NCI-H2171 treated with DMSO at 0.1 percent for 48 hours (cell line): ENCODE measurements at places on chromosomes 2 and 18.

- DNase-seq = no peak
These were observed 312.9 kb downstream of the CYP26B1 start for GRCh38 chr2:71834796-71835195.

GRCh38 chr2:50379351-50379750, 652.6 kb downstream of the NRXN1 start:
- no peak for DNase-seq

DNA sequence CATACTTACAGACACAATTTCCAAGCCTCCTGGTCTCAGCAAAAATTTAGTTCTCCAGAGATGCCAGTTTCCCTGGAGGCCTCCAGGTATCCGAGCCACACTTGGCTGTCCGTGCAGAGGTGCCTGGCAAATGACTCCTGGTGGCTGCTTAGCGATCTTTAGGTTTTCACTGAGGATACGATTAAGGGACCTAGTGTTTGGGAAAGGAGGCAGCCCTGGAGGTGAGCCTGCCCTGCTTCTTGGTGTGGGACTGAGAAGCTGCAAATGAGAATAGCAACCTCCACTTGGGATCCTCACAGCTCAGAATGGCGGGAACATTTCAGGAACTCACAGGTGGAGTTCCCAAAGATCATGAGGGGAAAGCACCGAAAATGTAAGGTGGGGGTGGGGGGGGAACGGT, 217.6 kb downstream of the ALPK2 start:
- no peak for DNase-seq

GRCh38 chr2:1742681-1743395, 1.5 kb downstream of the PXDN start:
- DNase-seq = no peak

DNA sequence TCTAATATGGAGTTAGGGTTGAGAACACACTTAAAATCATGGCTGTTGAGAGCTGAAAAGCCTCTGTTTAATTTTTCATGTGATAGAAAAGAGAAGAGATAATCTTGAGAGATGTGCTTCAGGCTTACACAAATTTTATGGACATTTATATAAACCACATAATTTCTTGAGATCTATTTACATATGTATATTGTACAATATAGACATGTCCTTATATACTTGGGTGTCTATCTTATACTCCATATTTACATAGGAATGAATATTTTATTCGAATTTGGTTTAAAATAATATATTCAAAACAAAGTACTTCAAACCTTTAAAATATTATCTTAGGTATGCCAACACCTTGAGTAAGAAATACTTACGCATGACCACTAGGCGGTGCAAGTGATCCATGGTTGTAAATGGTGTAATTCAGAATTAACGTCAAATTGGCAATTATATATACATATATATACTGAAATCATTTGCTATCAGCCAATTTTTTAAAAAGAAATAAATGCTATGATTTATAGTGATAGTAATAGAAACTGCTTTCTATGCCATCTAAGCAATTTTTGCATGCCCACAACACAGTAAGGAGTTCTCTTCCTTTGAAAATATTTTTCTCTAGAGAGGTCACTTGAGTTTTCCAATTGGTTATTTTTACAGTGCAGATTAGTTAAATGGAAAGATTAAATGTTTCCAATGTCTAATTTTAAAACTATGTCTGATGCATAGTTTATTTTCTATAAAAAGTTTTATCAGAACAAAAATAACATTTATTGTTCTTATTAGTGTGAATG, 37.6 kb upstream of the SPAG16 start:
- DNase-seq = peak; percentile 65

GRCh38 chr2:10584843-10585475, 104.8 kb downstream of the NOL10 start:
- no peak for DNase-seq

DNA sequence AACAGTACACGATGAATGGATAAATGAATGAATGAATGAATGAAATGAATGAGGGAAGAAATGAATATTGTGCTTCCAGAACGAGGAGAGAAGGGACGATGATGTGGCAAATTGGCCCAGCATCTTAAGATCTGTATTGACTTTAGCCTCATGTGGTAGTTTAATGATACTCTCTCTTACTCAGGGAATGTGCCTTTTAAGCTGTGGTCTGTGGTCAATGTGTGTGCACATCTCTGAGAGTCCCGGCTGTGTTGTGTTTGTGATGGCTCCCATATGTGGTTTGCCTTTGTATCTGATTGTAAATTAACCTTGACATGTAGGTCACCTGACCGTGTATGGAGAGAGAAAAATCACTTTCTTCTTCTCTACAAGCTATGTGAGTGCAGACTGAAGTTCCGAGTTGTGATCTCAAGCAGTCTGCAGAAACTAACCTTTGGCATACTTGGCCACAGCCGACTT, 91.2 kb downstream of the NEDD4L start:
- no peak for DNase-seq

DNA sequence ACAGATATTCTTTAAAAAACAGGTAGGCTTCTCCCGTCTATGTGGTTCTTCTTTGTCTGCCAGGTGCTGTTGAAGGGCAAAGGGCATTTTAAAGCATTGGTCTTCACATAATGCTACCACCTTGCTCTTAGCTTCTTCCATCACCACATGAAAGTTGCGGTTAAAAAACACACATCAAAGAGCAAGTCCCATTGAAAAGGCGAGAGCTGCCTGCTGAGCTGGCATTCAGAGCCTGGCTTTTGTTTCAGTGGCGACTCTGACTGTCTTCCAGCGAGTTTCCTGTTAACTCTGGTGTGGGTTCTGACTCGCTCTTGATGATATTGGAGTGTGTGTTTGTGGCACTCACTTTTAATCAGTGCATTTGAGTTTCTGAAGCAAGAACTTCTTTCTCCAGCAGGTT, 624.9 kb upstream of the FANCL start:
- DNase-seq = no peak

GRCh38 chr2:101546376-101547058, 71.6 kb upstream of the RFX8 start:
- no peak for DNase-seq

- DNase-seq = no peak
These were observed 50.8 kb downstream of the EMILIN2 start for GRCh38 chr18:2897448-2898185.

- DNase-seq = no peak
These were observed 87.4 kb downstream of the MTCL1 start for GRCh38 chr18:8792688-8793316.

- no peak for DNase-seq
These were observed 51.4 kb downstream of the UXS1 start for GRCh38 chr2:106142683-106143082.

DNA sequence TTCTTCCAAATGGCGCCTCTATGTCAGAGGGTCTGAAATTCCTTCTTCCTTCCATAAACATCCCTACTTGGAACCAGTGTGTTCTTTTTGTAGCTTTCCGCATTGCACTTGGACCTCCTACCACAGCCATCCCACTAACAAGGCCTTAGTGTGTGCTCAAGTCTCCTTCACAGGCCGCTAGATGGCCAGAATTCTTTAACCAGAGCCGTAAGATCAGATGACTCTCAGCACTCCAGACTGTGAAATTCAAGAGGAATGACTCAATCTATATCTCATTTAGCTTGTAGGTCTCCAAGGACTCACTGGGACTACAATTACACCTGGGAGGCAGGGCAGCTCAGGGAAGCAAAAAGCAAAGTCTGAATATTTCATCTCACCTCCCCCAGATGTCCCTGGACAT, 298.9 kb downstream of the EIPR1 start:
- no peak for DNase-seq

GRCh38 chr2:113057117-113057516, 1.9 kb upstream of the IL36RN start:
- DNase-seq = no peak

DNA sequence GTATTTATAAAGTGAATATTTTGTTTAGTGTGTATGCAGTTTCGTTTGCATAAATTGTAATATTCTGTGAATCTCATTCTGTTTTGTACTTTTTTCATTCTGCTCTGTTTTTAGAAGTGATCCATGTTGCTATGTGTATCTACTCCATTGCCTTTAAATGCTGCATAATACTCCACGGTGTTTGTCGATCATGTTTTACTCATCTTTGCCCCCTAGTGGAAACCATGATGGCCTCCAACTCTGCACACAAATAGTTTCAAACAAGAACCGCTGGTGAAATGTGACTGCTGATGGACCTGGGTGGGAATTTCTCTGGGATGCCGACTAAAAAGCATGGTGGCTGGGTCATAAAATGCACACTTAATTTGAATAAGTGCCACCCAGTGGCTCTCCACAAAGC, 32.0 kb upstream of the SKOR2 start:
- peak; percentile 10 for DNase-seq

DNA sequence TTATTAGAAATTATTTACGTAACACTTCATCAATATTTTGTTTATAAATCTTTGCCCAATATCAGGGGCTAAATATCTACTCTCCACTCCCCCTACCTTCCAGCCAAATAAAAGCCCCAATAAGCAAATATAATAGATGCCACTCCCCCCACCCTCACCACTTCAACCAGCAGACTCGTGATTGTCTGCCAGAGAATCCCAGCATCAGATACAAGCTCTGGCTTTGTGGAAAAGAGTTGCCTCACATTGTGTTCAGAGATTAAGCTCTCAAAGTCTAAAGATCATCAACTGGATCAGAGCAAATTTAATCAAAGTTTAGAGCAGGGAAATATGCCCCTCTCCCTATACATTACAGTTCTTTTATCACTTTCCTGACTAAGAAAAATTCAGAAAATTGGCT, 39.5 kb downstream of the AOX1 start:
- no peak for DNase-seq

DNA sequence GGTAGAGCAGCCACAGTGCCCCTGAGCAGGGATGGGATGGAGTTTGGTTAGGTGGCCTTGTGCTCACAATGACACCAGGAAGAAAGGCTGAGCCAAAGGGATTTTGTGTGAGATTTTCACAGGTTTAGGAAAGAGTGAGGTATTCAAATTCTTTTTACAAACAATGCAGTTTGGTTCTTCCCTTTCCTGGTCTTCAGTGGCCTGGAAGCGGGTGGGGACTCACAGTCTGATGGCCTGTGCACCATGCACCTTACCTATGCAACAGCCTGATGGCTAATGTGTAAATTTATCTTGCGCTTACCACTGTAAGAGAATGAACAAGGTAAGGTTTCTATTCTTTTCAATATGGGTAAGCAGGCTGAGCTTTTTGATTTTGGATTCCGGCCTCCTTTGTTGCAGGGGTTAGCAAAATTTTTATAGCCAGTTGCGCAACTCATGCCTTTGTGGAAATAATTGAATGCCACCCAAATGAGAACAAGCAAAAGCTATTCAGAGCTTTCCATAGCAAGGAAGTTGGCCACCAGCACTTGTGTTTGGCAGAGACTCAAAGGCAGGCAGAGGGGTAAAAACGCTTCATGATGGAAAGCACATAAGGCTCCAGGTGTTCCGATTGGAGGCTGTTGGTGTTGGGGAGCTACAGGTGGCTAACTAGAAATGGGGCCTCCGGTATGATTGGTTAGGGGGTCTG, 23.8 kb upstream of the IL1R2 start:
- no peak for DNase-seq

DNA sequence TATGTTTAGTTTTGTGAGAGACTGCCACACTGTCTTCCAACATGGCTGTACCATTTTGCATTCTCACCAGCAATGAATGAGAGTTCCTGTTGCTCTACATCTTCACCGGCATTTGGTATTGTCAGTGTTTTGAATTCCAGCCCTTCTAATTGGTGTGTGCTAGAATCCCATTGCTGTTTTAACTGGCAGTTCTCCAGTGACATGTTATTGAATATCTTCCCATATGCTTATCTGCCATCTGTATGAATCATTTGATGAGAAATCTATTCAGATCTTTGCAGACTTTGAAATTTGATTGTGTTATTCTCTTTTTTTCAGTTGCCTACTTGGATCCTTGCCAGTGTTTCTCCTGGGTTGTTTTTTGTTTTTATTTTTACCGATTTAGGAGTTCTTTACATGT, 99.0 kb downstream of the SNTG2 start:
- peak; percentile 98 for DNase-seq

DNA sequence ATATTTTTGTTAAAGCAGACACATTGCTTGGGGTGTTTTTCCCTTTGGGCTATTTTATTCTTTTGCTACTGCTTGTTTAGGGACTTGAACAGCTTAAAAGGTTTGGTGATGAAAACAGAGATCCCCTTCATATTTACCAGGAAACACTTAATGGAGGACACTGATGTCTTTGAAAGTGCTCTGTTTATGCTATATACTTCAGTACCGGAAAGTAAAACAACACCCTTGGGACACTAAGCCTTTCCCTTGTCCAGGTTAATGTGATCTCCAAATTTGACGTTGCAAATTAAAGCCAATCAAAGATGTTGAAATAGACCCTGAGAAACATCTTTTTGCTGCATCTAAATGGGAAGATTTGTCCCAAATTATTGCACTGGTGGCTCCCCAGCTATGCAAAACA, 564.6 kb upstream of the PKDCC start:
- no peak for DNase-seq

DNA sequence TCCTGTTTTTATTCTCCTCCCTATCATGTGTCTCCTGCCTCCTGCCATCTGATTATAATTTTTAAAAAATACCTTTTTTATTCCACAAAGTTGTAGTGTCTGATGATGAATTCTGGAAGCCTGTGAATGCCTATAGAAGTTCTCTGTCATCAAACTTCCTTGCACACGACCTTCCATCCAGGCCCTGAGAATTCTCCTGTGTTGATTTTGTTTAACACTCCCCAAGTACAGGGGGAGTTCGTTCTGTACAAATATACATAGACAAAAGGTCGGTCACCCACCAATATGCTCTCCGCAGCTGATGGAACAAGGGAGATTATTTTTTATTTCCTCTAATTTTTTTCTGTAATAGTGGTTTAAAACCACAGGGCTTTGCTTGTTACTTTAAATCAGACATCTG, 232.5 kb downstream of the PIEZO2 start:
- DNase-seq = no peak

DNA sequence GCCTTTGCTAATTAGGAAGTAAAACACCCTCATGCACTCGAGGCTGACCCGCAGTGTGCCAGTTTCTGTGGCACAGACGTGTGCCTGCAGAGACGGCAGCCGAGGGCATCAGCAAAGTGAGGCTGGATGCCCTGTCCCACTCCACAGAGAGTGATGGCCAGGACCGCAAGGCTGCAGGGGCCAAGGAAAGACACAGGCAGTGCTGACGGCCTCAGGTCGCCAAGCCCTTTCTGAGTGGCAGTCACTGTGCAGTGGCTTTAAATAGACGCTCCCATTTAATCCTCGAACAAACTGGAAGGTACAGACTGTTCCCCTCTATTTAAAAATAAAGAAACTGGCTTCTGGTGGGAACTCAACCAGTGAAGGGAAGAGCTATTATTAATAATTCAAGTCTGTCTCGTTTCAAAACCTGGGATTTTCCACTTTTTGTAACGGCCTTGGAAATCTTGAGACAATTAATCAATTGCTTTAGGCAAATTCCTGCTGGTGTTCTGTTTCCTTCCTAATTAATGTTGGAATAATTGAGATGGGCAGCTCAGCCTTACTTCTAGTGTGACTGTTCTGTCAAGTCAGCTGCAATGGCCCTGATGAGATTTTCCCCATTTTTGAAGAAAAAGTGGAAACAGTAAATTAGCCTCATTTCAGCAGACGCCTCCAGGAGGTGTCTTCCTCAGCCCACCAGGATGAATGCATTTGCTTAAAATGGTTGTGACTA, 644.6 kb upstream of the RAB6C start:
- no peak for DNase-seq

GRCh38 chr2:160454070-160454797, 39.4 kb downstream of the RBMS1 start:
- no peak for DNase-seq

GRCh38 chr2:98608962-98609604, 694 bp downstream of the UNC50 start:
- no peak for DNase-seq
